Mesothelial cell of epicardium (in vitro differentiated cells): ENCODE measurements at places on chromosomes 12 and 14.

DNA sequence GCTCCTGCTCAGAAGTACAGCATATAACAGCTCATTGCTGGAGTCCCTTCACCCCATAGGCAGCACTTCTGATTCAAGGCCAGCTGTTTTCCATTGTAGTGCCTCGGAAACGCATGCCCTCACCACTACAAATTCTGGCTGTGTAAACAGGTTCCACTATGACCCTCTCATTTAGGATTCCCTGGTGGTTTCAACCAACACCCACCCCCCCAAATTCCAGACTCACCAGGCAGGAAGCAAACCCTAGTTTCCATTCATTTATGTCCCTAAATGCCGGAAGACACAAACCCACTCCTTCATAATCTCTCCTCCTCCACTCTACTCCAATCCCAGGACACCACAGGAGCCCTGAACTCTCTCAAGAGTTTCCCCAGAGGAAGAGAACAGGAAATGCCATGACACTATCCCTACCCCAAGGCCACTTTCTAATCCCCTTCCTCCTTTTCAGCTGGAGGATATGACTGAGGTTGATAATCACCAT lies 75.9 kb upstream of the TMPO start:
- no peaks in the 10 kb centered on the region for H3K27me3 ChIP-seq
- no peak for DNase-seq
- peaks cover 7% of the 10 kb centered on the region for H3K36me3 ChIP-seq
- H3K4me3 ChIP-seq: no peak overlapping the region
- H3K27ac ChIP-seq: peak overlapping the region; percentile 79

DNA sequence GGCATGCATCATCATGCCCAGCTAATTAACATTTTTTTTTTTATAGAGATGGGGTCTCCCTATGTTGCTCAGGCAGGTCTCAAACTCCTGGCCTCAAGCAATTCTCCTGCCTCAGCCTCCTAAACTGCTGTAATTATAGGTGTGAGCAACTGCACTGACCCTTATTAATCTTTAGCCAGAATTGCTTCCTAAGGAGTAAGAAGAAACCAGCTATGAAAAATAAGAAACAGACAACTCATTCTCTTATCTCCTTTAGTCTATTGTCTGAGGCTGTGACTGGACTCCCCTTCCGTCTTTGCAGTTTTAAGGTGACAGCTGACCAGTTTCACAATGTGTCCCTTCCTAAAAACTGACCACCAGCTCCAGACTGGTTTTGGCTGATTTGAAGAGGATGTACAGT lies 52.4 kb downstream of the EMP1 start:
- no peaks in the 10 kb centered on the region for H3K4me1 ChIP-seq
- no peaks in the 10 kb centered on the region for H3K36me3 ChIP-seq
- no peak overlapping the region for H3K27ac ChIP-seq
- no peak overlapping the region for H3K4me3 ChIP-seq
- no peak for DNase-seq

GRCh38 chr12:65121956-65122469 lies 908 bp upstream of the WIF1 start:
- H3K4me3 ChIP-seq: peak overlapping the region; percentile 57
- no peak for DNase-seq
- H3K27ac ChIP-seq: no peak overlapping the region
- peaks cover 7% of the 10 kb centered on the region for H3K4me1 ChIP-seq
- peaks cover 56% of the 10 kb centered on the region for H3K27me3 ChIP-seq

GRCh38 chr14:23173031-23173430 lies 10.4 kb downstream of the SLC7A8 start:
- H3K27me3 ChIP-seq: no peaks in the 10 kb centered on the region
- DNase-seq: no peak
- no peaks in the 10 kb centered on the region for H3K36me3 ChIP-seq
- peaks cover 66% of the 10 kb centered on the region for H3K4me1 ChIP-seq

- H3K36me3 ChIP-seq: peaks cover 2% of the 10 kb centered on the region
- no peaks in the 10 kb centered on the region for H3K27me3 ChIP-seq
- H3K4me1 ChIP-seq: peaks cover 24% of the 10 kb centered on the region
- H3K4me3 ChIP-seq: no peak overlapping the region
- peak overlapping the region; percentile 51 for H3K27ac ChIP-seq
Measured at GRCh38 chr14:31827325-31827724, 249.8 kb upstream of the ARHGAP5 start.

GRCh38 chr12:91058786-91059185 lies 962 bp upstream of the KERA start:
- H3K27ac ChIP-seq: no peak overlapping the region
- no peaks in the 10 kb centered on the region for H3K36me3 ChIP-seq
- DNase-seq: no peak
- H3K4me1 ChIP-seq: peaks cover 13% of the 10 kb centered on the region
- H3K4me3 ChIP-seq: no peak overlapping the region

GRCh38 chr14:94775871-94776210 lies 5.9 kb upstream of the GSC start:
- no peaks in the 10 kb centered on the region for H3K36me3 ChIP-seq
- DNase-seq: no peak
- H3K4me3 ChIP-seq: no peak overlapping the region

- H3K27ac ChIP-seq: no peak overlapping the region
- H3K4me3 ChIP-seq: no peak overlapping the region
- DNase-seq: no peak
- peaks cover 20% of the 10 kb centered on the region for H3K4me1 ChIP-seq
- peaks cover 6% of the 10 kb centered on the region for H3K27me3 ChIP-seq
Measured at GRCh38 chr12:110230655-110231054, 50.4 kb upstream of the ATP2A2 start.

DNA sequence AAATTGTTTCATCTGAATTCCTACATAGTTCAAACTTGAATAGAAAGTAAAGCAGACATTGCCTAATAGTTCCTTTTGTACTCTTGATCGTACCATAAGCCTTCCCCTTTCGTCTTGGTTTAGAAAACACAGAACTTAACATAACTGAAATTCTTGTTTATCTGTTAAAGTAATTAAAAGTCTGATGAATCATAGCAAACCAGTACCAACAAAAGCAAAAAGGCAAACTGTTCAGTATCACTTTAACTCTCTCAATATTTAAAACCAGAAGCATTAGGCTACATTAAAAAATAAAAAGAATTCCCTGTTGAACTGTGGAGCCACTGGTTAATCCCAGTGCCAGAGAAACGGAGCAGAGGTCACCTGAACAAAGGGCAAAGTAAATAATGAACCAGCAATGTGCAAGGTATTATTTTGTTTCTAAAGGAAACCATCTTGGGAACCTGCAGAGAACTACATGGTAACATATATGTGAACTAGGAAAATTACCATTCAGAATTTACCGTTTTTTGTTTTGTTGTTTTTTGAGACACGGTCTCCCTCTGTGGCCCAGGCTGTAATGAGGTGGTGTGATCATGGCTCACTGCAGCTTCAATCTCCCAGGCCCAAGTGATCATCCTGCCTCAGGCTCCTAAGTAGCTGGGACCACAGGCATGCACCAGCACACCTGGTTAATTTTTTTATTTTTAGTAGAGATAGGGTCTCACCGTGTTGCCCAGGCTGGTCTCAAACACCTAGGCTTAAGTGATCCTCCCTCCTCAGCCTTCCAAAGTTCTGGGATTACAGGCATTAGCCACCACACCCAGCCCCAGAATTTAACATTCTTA lies 17.1 kb upstream of the HIGD1C start:
- no peak for DNase-seq
- no peak overlapping the region for H3K4me3 ChIP-seq
- H3K36me3 ChIP-seq: peaks cover 27% of the 10 kb centered on the region
- no peaks in the 10 kb centered on the region for H3K27me3 ChIP-seq
- H3K4me1 ChIP-seq: peaks cover 52% of the 10 kb centered on the region

DNA sequence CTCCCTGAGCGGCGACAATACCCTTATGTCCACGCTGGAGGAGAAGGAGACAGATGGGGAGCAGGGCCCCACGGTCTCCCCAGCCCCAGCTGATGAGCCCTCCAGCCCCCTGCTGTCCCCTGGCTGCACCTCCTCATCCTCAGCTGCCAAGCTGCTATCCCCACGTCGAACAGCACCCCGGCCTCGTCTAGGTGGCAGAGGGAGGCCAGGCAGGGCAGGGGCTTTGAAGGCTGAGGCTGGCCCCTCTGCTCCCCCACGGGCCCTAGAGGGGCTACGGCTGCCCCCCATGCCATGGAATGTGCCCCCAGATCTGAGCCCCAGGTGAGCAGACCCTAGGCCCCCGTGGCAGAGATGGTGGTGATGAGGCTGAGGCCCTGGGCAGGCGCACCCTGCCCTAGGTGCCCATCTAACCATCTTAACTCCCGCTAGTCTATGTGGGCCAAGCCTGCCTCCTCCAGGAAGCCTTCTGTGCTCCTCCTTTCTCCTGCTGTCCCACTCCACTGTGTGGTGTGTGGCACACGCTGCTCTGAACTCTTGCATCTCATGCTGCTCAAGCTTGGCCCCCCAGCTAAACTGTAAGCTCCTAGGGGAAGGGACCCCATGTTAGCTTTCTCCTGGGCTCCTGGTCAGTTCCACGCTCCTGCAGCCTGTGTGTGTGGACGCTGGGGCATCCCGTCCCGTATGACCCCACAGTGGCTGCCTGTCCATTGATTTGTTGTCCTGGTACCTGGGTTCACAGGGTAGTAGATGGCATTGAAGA lies 12.1 kb downstream of the MCRS1 start:
- no peaks in the 10 kb centered on the region for H3K4me1 ChIP-seq
- peaks cover 3% of the 10 kb centered on the region for H3K27me3 ChIP-seq
- DNase-seq: no peak
- peaks cover 17% of the 10 kb centered on the region for H3K36me3 ChIP-seq
- no peak overlapping the region for H3K4me3 ChIP-seq

GRCh38 chr12:56104815-56105608 lies 653 bp downstream of the PA2G4 start:
- H3K4me3 ChIP-seq: peak overlapping the region; percentile 96
- peak; percentile 48 for DNase-seq
- no peaks in the 10 kb centered on the region for H3K27me3 ChIP-seq

DNA sequence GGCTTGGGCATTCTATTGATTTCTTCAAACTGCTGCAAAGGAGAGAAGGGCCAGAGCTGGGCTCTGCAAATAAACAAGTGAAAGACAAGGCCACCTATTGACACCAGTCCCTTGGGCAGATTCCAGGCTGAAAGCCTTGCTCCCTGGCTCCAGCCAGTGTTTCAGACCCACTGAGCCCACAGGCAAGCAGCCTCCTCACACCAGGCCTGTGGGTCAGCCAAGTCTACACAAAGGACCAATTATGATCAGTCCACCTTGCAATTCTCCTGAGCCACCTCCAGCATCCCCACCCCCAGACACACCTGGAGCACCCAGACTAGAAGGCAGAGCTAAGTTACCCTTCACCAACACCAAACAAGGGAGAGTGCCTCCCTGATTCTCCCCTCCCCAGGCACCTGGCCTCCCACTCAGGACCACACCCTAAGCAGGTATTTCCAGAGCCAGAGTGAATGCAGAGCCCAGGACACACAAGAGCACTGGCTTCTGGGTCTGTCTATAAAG lies 13.8 kb downstream of the ACTN1 start:
- no peak overlapping the region for H3K4me3 ChIP-seq
- no peaks in the 10 kb centered on the region for H3K36me3 ChIP-seq
- no peak for DNase-seq
- H3K27me3 ChIP-seq: no peaks in the 10 kb centered on the region
- H3K4me1 ChIP-seq: peaks cover 76% of the 10 kb centered on the region

DNA sequence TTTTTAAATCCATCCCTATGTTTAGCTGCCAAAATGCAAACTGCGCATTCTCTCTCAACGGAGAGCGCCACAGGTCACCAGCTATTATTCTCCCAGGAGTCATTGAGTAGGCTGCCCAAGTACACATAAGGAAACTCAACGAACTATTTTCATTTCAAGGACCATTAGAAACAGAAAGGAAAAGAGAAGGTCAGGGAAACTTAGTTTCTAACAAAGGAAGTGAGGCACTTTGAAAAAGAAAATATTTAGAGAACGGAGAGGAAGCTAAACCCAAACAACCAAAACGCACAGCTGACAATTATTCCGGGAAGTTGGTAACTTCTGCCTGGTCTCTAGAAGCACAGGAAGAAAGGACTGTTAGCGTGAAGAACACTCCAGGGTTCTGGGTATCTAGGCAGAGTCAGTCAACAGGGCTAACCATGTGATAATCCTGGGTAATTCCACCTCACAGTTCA lies 23.5 kb downstream of the GPHB5 start:
- H3K36me3 ChIP-seq: no peaks in the 10 kb centered on the region
- H3K4me3 ChIP-seq: no peak overlapping the region
- H3K27me3 ChIP-seq: no peaks in the 10 kb centered on the region
- no peaks in the 10 kb centered on the region for H3K4me1 ChIP-seq

GRCh38 chr14:76876076-76876475 lies 49.9 kb downstream of the LRRC74A start:
- H3K36me3 ChIP-seq: no peaks in the 10 kb centered on the region
- H3K4me1 ChIP-seq: no peaks in the 10 kb centered on the region

DNA sequence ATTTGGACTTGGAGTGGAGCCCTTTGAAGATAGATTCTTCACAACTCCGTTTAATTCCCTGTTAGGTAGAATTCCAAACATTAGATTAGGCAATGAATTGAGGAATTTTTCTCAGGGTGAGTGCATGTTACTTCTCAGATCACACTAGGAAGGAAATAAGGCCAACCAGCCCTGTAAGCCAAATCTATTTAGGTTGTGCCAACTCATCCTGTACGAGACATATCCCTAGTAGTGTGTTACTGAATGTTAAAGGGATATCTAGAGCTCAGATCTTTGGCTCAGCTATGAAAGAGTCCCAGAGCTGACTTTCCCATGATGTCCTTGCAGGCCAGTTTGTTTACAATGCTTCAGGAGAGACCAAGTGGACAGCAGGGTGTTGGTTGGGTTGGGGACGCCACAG lies 45.6 kb downstream of the GPHB5 start:
- no peak overlapping the region for H3K4me3 ChIP-seq
- no peaks in the 10 kb centered on the region for H3K27me3 ChIP-seq
- no peak overlapping the region for H3K27ac ChIP-seq
- H3K4me1 ChIP-seq: peaks cover 2% of the 10 kb centered on the region

GRCh38 chr14:52014601-52015267 lies 25.4 kb downstream of the RTRAF start:
- no peak overlapping the region for H3K4me3 ChIP-seq
- peaks cover 4% of the 10 kb centered on the region for H3K27me3 ChIP-seq
- DNase-seq: no peak
- H3K36me3 ChIP-seq: peaks cover 17% of the 10 kb centered on the region
- peaks cover 13% of the 10 kb centered on the region for H3K4me1 ChIP-seq

- no peak overlapping the region for H3K4me3 ChIP-seq
- peaks cover 2% of the 10 kb centered on the region for H3K4me1 ChIP-seq
- no peak for DNase-seq
- no peaks in the 10 kb centered on the region for H3K27me3 ChIP-seq
- no peak overlapping the region for H3K27ac ChIP-seq
Measured at GRCh38 chr12:40511341-40511740, 180.9 kb upstream of the CNTN1 start.

DNA sequence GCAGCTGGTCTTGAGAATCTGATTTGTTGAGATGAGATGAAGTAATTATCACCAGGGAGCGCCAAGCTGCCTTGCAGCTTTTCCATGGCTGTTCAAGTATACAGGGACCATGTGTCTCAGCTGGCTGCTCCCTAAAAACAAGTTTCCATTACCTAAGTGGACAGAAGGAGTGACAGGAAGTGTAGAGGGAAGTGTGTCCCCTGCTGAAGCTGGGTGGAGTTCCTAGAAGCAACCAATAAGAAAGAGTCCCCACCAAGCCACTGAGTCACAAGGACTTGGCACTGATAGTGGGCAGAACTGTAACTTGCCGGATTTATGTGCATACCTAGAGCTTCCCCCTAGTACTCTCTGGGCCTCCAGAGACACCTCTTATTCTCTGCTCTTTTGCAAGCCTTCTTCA lies 1.5 kb upstream of the GPX2 start:
- peaks cover 31% of the 10 kb centered on the region for H3K36me3 ChIP-seq
- peaks cover 7% of the 10 kb centered on the region for H3K4me1 ChIP-seq
- DNase-seq: no peak
